NCI-H2029 (cell line): ENCODE measurements at places on chromosomes 16 and 17.

DNA sequence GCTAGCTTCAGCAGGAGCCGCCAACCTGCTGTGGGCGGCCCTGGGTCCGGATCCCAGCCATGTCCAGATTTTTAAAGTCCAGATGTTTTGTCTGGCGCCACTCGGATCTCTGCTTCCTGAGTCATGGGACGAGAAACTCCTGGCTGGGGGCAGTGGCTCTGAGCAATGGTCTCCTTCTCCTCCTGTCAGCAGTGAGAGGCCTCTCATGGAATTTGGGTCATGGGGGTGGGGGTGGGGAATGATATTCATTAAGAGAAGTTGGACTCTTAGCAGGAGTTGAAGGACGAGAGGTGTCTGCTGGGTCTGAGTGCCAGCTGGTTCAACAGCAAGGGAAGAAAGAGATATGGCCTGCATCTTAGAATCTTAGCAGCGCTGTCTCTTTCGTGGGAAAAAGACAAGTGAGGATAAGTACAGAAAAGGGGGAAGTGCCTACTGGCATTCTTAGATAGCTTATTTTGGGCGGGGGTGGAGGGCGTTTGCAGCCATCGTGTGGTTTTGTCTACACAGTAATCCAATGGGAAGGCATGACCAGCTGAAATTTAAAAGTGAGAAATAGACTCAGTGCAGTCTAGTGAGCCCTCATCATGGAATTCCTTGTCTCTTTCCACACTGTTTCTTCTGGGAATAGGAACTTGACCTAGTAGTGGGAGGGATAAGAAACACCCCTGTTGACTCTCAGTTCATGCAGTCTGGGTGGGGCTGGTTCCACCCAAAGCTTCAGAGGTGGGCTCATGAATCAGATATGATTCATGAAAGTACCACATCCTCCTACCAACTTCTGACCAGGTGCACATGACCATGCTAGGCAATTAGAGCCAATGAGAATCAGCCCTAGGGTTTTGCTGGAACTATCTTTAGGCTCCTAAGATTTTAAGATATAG, 80.5 kb downstream of the MYH13 start:
- no peak for DNase-seq

DNA sequence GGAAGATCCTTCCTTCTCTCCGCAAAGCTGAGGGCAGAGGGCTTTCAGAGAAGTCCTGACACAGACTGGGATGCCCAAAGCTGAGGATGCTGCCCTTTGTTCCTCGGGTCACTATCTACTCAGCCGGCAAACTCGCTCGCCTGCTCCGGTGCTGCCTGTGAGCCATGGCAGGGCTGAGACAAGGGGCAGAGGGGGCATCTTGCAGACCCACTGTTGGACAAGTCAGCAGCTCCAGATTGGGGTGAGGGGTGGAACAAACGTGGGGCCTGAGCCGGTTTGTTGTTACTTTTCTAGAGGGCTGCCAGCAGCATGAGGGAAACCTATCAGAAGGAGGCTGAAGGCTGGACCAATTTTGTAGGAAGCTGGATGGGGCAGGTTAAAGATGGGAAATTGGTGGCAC, 47.1 kb upstream of the PIK3R6 start:
- DNase-seq = no peak

DNA sequence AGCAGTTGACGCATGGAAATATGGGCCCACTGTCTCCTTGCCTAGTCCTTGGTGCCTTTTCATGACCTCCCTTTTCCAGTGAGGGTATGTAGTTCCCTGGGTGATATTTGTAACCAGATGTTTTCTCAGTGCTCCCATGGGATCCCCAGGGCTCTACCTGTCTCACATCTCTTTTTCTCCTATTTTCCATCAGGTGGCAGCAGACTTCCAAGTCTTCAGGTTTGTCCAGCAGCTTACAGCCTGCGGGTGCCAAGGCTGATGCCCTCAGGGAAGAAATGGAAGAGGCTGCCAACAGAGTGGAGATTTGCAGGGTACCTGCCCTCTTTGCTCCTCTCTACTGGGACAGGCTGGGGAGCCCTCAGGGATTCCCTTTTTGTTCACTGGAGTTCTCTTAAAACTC, 89.1 kb downstream of the ELAC2 start:
- DNase-seq = no peak

- no peak for DNase-seq
Observed at GRCh38 chr16:50570808-50571598, 22.8 kb downstream of the NKD1 start.

GRCh38 chr17:67488161-67488560, 111.1 kb downstream of the PITPNC1 start:
- no peak for DNase-seq

DNA sequence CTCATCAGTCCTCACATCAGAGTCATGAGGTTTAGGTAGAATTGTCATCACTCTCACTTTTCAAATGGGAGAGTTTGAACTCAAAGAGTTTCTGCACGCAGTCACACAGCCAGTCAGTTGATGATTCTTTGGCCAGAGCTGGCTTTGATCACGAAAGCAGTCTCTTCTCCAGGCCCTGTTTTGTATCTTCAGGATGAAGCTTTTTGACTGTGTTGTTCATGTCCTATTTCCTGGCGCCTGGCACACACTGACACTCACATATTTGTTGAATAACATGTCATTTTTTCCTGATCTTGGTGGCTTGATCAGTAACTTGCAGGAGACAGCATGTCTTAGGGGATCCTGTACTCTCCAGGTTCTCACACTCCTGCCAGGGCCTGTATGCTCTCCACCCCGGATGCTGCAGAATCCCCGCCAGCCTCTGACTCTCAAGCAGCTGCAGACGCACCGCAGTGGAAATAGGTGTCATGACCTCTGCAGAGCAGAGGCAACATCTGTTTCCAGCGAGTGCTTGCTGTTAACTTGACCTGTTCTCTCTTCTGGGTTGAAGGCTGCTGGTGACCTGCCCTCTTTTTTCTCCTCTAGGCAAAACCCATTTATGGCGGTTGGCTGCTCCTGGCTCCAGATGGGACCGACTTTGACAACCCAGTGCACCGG, 33.0 kb downstream of the MPRIP start:
- no peak for DNase-seq

GRCh38 chr17:6090253-6090652, 20.1 kb downstream of the WSCD1 start:
- no peak for DNase-seq

DNA sequence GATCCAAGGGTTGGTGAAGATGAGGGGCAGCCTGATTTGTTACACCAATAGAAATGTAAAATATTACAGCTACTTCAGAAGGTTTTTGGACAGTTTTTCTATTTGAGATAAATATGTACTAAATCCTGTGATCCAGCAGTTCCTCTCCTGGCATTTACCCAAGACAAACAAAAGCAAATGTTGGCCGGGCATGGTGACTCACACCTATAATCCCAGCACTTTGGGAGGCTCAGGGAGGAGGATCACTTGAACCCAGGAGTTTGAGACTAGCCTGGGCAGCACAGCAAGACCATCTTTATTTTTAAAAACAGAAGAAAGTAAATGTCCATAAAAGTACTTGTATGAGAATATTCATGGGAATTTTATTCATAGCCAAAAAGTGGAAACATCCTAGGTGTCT, 64.8 kb upstream of the MRC2 start:
- DNase-seq = peak; percentile 38

DNA sequence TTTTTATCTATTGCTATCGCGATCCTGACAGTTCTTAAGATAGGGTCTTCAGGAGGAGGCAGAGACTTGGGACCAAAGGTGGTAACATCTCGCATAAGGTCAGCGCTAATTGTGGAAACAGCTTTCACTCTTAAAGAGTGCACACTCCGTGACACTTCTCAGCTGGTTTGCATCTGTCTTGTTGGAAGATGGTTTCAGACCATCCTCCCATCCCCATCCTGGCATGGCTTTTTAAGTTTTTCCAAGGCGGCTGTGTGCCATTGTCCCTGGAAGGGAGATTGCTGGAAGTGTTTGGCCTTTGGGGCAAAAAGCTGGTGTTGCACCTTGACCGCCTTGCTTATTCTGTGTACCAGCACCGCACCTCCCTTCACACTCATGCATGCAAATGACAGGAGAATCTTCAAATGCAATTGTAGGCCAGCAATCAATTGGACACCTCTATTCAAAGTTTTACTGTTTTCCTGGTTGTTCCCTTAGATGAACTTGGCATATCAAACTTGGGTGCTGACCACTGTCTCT, 1.5 kb downstream of the SOCS7 start:
- no peak for DNase-seq

DNA sequence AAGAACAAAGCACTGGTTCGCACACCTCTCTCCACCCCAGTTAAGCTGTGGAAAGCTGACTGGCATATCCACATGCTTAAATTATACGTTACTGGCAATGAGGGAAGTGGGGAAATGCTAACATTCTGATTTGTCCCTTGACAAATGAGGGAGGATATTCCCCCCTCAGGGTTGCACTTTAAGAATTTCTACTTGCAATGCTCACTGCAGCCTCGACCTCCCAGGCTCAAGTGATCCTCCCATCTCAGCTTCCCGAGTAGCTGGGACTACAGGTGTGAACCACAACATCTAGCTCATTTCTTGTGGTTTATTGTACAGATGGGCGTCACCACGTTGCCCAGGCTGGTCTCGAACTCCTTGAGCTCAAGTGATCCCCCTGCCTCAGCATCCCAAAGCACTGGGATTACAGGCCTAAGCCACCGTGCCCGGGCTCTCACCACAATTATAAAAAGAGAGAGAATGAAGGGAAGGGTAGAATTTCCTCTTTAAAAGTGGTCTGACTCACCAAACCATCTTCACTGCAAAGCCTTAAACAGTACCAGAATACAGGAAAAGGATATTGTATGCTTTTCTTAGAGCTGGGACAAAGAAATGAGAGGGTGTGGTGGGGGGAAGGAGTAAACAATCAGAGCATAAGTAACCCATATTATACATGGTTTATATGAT, 38.9 kb downstream of the KANSL1 start:
- DNase-seq = no peak

GRCh38 chr16:83789642-83790401, 18.0 kb upstream of the HSBP1 start:
- no peak for DNase-seq

GRCh38 chr17:1561420-1562175, 994 bp downstream of the PITPNA start:
- DNase-seq = no peak

- no peak for DNase-seq
Observed at GRCh38 chr16:81817789-81818567, 38.9 kb downstream of the PLCG2 start.

- DNase-seq = peak; percentile 11
Observed at GRCh38 chr17:52827526-52827925, 669.0 kb upstream of the CA10 start.

GRCh38 chr16:3120435-3120834, 8.0 kb downstream of the ZNF205 start:
- no peak for DNase-seq

DNA sequence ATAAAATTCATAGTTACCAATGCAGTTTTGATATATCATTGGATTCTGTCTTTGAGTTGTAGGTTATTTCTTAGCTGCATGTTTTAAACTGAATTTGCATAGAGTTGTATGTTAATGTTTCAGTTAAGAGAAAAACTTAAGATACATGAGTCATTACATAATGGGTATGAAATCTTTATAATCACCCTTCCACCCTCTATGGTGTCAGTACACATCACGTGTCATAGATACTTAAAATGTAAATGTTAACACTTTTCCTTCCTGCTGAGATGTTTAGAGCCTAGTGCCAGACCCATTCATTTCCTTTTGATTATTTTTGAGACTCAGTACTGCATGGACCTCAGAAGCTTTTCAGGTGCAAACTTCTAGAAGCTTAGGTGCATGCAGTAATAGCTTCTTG, 20.5 kb downstream of the ZNF207 start:
- no peak for DNase-seq

GRCh38 chr16:55671206-55671973, 15.6 kb downstream of the SLC6A2 start:
- no peak for DNase-seq
